ENCODE measurements at places on chromosomes 2 and 18.

GRCh38 chr18:9741793-9742523 is 33.9 kb downstream of the RAB31 start:
- peak; percentile 67 for DNase-seq

GRCh38 chr2:196677404-196677803 is 37.9 kb downstream of the CCDC150 start:
- DNase-seq, result no peak

- no peak for DNase-seq
These were observed 81.8 kb upstream of the AGAP1 start for GRCh38 chr2:235411905-235412485.

DNA sequence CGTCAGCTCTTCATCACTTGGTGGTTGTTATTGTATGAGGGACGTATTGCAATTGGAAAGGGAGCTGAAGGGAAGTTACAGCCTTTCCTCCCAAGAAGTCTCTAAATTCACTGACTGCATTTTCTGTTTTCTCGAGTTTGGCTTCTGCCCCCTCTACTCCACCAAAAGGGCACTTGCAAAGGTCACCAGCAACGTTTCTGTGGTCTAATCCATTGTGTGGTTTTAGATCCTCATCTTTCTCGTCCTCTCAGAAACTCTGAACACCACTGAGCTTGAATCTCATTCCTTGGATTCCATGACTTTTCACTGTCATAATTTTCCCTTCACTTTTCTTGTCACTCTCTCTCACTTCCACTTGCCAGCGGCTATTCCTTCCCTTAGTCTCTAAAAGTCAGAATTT is 308.0 kb downstream of the AFF3 start:
- no peak for DNase-seq

GRCh38 chr18:21650311-21650710 is 38.2 kb downstream of the SNRPD1 start:
- DNase-seq, result no peak

Data from H7 (cell line).